ENCODE measurements at places on chromosomes 7 and 10.

DNA sequence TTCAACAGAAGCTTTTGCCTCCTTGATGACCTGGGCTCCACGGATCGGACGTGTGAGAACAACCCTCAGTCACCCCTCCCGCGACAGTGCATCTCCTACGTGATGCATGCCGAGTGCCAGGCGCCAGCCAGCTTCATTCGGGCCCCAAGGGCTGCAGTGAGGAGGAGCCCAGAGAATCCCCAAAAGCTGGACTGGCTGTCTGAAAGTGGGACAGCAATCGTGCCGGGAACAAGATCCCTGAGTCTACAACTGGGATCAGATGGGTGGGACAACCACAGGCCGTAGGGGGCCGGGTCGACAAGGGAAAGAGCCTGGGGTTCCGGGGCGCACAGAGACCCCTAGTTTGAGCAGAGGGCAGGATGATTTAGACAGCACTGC lies 27.2 kb downstream of the EBF3 start:
- H3K27ac ChIP-seq = no peak overlapping the region
- no peak for DNase-seq
- no peaks in the 10 kb centered on the region for H3K27me3 ChIP-seq
- no peaks in the 10 kb centered on the region for H3K36me3 ChIP-seq
- no peak overlapping the region for H3K4me3 ChIP-seq

- no peak overlapping the region for H3K4me3 ChIP-seq
- H3K27ac ChIP-seq = no peak overlapping the region
Observed at GRCh38 chr10:77909749-77910375, 16.7 kb downstream of the DLG5 start.

DNA sequence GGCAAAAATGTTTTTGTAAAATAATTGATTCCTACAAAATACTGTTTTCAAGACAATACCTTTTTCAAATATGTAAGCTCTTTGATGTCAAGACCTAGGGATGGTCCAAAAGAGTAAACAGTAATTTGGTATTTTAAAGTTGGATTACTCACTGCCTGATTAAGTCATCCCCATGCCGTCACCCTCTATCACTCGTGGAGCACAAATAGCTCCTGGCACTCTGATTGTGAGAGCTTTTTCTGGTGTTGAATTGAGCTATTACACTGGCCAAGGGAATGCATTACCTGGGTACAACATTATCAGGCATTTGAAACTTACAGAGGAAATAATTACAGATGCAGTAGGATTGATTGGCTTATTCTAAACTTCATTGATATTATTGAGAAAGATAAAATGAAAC lies 231.9 kb upstream of the GRM3 start:
- H3K4me1 ChIP-seq = no peaks in the 10 kb centered on the region
- H3K27me3 ChIP-seq = no peaks in the 10 kb centered on the region
- no peak overlapping the region for H3K4me3 ChIP-seq
- no peaks in the 10 kb centered on the region for H3K36me3 ChIP-seq
- no peak for DNase-seq
- no peak overlapping the region for H3K27ac ChIP-seq

DNA sequence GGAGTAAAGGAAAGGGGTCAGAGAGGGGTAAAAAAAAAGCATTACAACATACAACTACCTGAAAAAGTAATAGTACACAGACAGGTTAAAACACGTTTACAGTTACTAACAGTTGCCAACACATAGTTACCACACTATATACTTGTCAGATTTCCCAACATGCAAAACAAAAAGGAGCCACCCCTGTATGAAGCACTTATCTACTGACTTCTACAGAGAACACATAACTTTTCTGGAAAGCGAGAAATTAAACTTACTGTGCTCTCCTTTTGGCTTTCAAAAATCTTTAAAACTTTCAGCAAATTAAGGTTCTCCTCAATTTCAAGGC lies 2.1 kb downstream of the ABI1 start:
- H3K27me3 ChIP-seq = peaks cover 9% of the 10 kb centered on the region
- DNase-seq = no peak
- H3K4me3 ChIP-seq = peak overlapping the region; percentile 88
- peaks cover 43% of the 10 kb centered on the region for H3K4me1 ChIP-seq
- H3K36me3 ChIP-seq = peaks cover 15% of the 10 kb centered on the region

Data from activated CD4-positive, alpha-beta T cell treated with anti-CD3 and anti-CD28 coated beads, Interleukin-2, amount 10 ng/mL, durations not matched to agents 24 days and 14 days (primary cell).